Right renal cortex interstitium (tissue), 3 donors: ENCODE measurements at places on chromosomes 16 and 17. TPM values are rescaled to one million over a fixed set of nuclear protein-coding genes. Genes with fewer than 3 reads are reported as not detected.

DNA sequence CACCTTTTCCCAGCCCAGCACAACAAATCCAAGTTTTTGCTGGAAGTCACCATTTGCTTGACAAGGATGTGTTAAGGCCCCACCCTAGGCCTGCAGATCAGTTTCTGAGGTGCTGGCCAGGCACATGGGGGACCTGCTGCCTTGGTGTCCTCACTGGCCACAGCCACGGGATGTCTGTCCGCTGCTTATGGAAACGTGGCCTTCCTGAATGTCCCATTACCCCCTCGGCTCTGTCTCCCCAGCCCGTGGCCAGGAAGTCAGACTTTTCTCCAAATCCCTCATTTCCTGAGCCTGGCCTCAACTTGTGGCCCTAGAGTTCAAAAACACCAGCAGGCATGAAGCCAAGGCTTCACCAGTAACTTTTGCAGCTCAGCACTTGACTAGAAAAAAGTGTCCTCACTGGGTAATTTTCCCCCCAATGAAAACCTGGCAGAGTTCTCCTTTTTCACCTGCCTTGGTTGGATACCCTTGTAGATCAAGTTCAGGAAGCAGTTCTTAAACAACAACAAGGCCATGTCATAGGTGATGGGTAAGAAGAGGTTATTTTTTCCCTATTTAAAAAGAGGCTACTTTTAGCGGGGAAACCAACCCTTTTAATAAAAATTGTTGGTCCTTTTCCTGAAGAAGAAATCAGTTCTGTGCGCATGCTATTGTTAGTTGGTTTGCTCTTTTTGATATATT lies 80.8 kb downstream of the SOCS1 start:
- no peak for DNase-seq

DNA sequence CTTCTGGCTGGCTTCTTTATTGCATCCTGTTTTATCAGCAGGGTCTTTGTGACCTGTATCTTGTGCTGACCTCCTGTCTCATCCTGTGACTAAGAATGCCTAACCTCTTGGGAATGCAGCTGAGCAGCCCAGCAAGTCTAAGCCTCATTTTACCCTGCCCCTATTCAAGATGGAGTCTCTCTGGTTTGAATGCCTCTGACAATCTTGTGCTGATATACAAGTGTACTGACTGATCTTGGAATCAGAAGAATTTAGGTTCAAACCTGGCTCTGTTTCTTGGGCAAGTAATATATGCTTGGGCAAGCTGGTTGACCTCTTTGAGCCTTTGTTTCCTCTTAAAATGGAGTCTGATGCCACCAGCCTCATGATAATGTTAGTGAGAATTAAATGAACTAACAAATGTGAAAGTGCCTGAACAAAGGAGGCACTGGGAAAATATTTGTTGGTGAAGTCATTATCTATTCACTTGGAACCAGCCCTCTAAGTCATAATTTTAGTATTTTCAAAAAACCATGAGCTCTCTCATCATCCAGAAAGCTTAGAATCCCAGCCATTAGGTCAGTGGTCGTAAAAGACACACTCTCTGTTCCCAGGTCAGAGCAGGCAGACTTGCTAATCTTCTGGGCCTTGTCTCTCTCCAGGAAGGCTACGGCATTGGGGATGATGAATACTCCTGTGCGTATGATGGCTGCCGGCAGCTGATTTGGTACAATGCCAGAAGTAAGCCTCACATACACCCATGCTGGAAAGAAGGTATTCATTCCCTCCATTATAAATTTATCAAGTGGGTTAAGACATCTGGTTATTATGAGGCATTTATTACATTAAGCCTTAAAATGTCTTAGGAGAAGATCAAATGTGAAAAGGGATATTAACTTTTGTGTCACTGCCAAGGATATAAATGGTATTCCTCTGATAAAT lies 18.1 kb upstream of the ARL2BP start:
- no peak for DNase-seq

DNA sequence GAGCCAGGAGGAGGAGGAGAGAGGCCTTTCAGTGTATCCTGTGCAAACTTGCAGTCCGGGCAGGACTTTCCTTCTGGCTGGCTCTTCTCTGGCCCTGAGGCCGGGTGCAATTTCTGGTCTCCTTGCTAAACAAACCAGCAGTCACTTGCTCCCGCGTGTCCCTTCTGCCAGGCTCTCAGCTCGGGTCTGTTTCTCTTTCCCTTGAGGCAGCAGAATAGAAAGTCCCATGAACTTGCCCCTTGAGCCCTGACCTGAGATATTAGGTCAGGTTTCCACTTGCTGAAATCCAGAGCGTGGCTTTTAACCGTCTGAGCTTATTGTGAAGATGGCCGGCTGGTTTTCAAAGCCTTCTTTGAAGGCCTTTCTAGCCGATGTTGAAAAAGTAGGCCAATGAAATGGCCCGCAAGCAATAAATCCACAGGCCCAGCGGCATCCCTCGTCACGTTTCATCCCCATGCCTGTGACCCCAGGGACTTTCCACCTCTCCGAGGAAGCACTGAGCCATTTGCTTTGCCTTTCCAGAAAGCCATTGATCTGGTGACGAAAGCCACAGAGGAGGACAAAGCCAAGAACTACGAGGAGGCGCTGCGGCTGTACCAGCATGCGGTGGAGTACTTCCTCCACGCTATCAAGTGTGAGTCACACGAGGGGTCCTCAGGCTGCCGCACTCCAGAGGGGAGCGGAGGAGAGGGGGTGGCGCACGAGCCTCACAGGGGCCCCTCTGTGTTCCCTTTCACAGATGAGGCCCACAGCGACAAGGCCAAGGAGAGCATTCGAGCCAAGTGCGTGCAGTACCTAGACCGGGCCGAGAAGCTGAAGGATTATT lies 4.5 kb downstream of the VPS4A start:
- no peak for DNase-seq

- DNase-seq, result no peak
Observed at GRCh38 chr16:83830091-83830768, 22.5 kb downstream of the HSBP1 start.

- no peak for DNase-seq
Observed at GRCh38 chr16:68995011-68995504, 110.4 kb upstream of the HAS3 start.

GRCh38 chr16:28131743-28132393 lies 68.4 kb upstream of the GSG1L start:
- no peak for DNase-seq

GRCh38 chr17:78202666-78203065 lies 11.4 kb upstream of the BIRC5 start:
- no peak for DNase-seq

GRCh38 chr17:77455111-77455890 lies 314.5 kb downstream of the SEC14L1 start:
- no peak for DNase-seq

Gene NME3
- 18.8 TPM for polyA plus RNA-seq

Gene KIF19
- 0.54 TPM for polyA plus RNA-seq

Gene FAHD1
- polyA plus RNA-seq, result 50.7 TPM

Gene PFN1
- 296 TPM for polyA plus RNA-seq
